ENCODE measurements at places on chromosomes 7 and 10.

- H3K4me3 ChIP-seq = no peak overlapping the region
- no peak for DNase-seq
- no peak overlapping the region for H3K27ac ChIP-seq
- H3K27me3 ChIP-seq = no peaks in the 10 kb centered on the region
- H3K36me3 ChIP-seq = no peaks in the 10 kb centered on the region
- H3K4me1 ChIP-seq = no peaks in the 10 kb centered on the region
These were observed 26.7 kb upstream of the CD36 start for GRCh38 chr7:80611779-80612178.

- DNase-seq = no peak
- H3K36me3 ChIP-seq = peaks cover 40% of the 10 kb centered on the region
- H3K4me3 ChIP-seq = no peak overlapping the region
- H3K27me3 ChIP-seq = no peaks in the 10 kb centered on the region
These were observed 3.6 kb downstream of the YWHAG start for GRCh38 chr7:76354981-76355730.

GRCh38 chr10:44426247-44427034 lies 41.5 kb upstream of the CXCL12 start:
- no peaks in the 10 kb centered on the region for H3K36me3 ChIP-seq
- H3K4me1 ChIP-seq = no peaks in the 10 kb centered on the region
- DNase-seq = no peak
- no peaks in the 10 kb centered on the region for H3K27me3 ChIP-seq
- no peak overlapping the region for H3K27ac ChIP-seq

GRCh38 chr10:62766386-62766785 lies 38.1 kb upstream of the ADO start:
- no peaks in the 10 kb centered on the region for H3K27me3 ChIP-seq
- DNase-seq = no peak
- no peak overlapping the region for H3K4me3 ChIP-seq
- H3K36me3 ChIP-seq = no peaks in the 10 kb centered on the region
- no peak overlapping the region for H3K27ac ChIP-seq
- H3K4me1 ChIP-seq = no peaks in the 10 kb centered on the region

- H3K4me1 ChIP-seq = peaks cover 7% of the 10 kb centered on the region
- H3K27me3 ChIP-seq = no peaks in the 10 kb centered on the region
- no peak for DNase-seq
- no peak overlapping the region for H3K27ac ChIP-seq
These were observed 303.6 kb downstream of the FGFR2 start for GRCh38 chr10:121294630-121295029.

DNA sequence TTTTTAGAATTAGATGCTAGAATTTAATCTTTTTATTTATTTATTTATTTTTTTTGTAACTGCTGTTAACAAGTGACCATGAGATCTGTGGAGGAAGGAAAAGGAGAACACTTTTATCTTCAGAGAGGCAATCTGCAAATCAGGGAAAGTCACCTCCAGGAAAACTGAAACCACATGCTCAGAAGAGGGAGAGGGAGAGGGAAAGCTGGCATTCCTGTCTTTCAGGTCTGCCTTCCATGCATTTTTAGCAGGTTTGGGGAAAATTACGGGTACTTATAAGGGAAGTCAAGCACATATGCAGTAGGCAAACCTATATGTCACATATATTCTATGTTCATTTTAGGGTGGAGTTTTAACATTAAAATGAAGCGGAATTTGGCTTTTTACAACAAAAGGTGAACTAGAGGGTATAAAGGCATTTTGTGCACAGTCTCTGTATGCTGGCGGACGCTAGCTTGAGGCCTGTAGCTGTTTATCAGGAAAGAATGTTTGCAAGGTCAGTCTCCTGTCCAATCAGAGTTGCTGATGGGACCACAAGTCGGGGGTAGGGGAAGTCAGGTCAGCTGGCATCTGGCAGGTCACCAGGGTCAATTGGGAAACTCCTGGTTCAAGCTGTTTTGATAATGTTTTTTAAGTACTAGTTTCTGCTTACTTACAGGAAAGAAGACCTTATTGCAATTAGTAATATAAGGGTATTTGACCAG lies 333.5 kb downstream of the GPR158 start:
- H3K4me1 ChIP-seq = peaks cover 8% of the 10 kb centered on the region
- H3K27me3 ChIP-seq = no peaks in the 10 kb centered on the region
- no peak overlapping the region for H3K4me3 ChIP-seq
- no peak for DNase-seq
- H3K27ac ChIP-seq = no peak overlapping the region
